Large intestine (tissue), 12 donors: ENCODE measurements at places on chromosomes 12 and 14. TPM values are rescaled to one million over a fixed set of nuclear protein-coding genes. Genes with fewer than 3 reads are reported as not detected.
A peak's percentile ranks its signal among the peaks of the same experiment; 100 is the strongest.

GRCh38 chr14:100117633-100118395 is 41.6 kb downstream of the DEGS2 start:
- peak; percentile 22 for DNase-seq

Gene ZFYVE21
- polyA plus RNA-seq: 60.5 TPM

DNA sequence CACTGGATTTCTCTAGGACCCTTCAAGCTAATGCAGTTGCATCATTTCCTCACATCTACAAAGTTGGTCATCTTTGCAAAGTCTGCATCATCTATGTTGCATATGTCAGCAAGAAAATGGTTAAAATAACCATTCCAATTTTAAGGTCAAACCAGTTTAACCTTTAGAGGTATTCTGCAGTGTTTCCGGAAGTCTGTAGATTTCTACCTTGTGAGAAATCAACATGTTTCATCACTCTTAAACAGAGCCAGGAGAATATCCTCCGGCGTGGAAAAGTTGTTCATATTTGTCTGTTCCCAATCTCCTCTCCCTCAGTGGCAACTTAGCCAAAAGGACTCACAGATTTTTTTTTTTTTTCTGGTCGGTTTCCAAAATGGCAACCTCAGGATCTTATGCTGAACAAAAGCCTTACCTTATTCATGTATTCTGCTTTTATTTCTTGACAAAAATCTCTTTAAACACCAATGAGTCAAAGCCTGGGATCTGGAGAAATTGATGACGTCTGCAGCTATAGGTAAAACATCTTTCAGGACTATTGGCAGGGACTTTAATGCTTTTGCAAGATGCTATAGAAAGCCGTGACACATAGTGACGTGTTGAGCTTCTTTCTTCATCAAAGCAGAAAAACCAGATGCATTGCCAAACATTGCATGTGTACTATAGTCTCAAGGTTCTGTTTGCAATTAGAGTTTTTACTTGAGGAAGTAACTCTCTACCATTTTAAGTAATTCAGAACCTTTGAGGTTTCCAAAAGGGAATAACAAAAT is 16.0 kb upstream of the CDK17 start:
- no peak for DNase-seq

Gene TRHDE
- 14.2 TPM for polyA plus RNA-seq

Gene CCDC175
- polyA plus RNA-seq: 1.5 TPM

GRCh38 chr12:2306735-2307134 is 253.9 kb downstream of the CACNA1C start:
- DNase-seq: no peak

- no peak for DNase-seq
Measured at GRCh38 chr12:9319842-9320173, 111.6 kb upstream of the PZP start.

Gene ZNF891
- 3.2 TPM for polyA plus RNA-seq

- DNase-seq: no peak
Measured at GRCh38 chr14:103380719-103381377, 4.4 kb upstream of the MARK3 start.

Gene DEGS2
- polyA plus RNA-seq: 21.6 TPM

DNA sequence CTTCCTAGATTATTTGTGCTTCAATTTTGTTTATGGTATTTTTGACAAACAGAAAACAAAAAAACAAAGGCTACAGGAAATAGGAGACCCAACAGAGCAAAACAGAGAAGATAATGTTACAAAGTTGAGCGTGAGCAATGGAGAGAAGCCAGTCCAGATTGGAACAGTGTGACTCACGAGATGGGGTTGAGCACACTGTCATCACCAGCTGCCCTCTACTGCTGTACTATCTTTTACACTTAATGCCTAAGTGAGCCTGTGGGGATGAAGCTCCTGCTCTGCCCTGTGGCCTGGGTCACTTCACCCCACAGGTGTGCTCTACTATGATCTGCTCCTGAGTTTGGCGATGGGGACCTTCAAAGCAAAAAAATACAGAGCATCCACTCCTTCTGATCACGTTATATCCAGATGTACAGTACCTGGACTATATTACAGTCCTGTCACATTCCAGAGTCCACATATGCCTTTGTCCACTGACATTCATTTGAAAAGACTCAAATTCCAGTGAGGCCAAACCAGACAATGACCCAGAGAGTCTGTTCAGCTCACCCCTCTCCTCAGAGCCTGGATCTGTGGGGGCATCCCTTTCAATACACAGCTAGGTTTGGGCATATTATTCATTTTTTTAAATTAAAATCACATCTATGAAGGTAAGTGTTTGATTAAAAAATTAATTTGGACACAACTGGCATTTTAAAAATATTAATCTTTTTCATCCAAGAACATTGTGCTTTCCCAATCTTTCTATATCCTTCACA is 4.4 kb downstream of the IPO8 start:
- peak; percentile 4 for DNase-seq

Gene KRT85
- polyA plus RNA-seq: 0.03 TPM

DNA sequence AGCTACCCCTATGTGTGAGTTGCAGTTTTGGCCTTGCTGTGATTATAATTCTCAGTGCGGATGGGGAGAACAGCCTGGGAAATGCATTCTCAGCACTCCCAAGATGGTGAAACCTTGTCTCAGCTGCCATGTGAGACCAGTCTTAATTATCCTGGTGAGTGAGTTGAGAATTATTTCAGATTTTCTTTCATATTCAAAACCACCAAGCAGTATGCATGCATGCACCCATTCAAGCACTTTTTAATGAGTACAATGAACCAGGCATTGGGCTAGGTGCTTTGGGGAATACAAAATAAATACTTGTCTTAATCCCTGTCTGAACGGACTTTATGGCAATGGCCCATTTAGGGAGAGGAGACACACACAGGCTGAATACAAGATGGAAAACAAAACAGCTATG is 94.7 kb downstream of the PTPN11 start:
- no peak for DNase-seq

DNA sequence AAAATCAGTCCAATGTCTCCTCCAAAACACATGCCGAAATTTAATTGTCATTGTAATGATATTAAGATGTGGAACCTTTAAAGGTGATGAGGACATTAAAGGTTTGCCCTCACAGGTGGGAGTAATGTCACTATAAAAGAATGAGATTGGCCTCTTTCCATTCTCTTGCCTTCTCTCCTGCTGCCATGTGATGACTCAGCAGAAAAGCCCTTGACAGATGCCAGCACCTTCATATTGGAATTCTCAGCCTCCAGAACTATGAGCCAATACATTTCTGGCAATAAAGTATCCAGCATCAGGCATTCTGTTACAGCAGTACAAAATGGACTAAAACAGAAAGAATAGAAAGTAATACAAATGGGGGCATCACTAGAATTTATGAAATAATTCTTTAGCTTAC is 609.7 kb downstream of the SLC16A7 start:
- no peak for DNase-seq

GRCh38 chr14:61470961-61471293 is 149.5 kb downstream of the PRKCH start:
- DNase-seq: no peak

GRCh38 chr14:61641914-61642613 is 53.2 kb upstream of the HIF1A start:
- no peak for DNase-seq

GRCh38 chr12:24175929-24176328 is 226.5 kb upstream of the SOX5 start:
- peak; percentile 40 for DNase-seq

GRCh38 chr14:98647754-98648153 is 624.2 kb downstream of the BCL11B start:
- no peak for DNase-seq

- DNase-seq: no peak
Measured at GRCh38 chr12:81039231-81039630, 38.6 kb upstream of the ACSS3 start.

- no peak for DNase-seq
Measured at GRCh38 chr14:104805941-104806624, 5.2 kb downstream of the ZBTB42 start.
